H1 (cell line): ENCODE measurements at places on chromosomes 5 and 9. TPM values are rescaled to one million over a fixed set of nuclear protein-coding genes. Genes with fewer than 3 reads are reported as not detected.

Gene IQGAP2
- 11.6 and 19.7 TPM in 2 replicates for polyA plus RNA-seq

Gene MYMK
- polyA plus RNA-seq = 0.30 TPM in 1 of 2 replicates, not detected in the other

Gene OTULINL
- 2.3 and 3.1 TPM in 2 replicates for polyA plus RNA-seq

Gene IL7R
- polyA plus RNA-seq = not detected in 2 replicates

Gene TLX3
- not detected in 2 replicates for polyA plus RNA-seq

Gene CFAP90
- 0.82 and 0.92 TPM in 2 replicates for polyA plus RNA-seq

GRCh38 chr5:163410505-163410904, 26.9 kb upstream of the CCNG1 start:
- no peak overlapping the region for H3K27ac ChIP-seq
- H3K4me1 ChIP-seq = no peaks in the 10 kb centered on the region
- no peak overlapping the region for H3K4me3 ChIP-seq
- no peaks in the 10 kb centered on the region for H3K36me3 ChIP-seq

DNA sequence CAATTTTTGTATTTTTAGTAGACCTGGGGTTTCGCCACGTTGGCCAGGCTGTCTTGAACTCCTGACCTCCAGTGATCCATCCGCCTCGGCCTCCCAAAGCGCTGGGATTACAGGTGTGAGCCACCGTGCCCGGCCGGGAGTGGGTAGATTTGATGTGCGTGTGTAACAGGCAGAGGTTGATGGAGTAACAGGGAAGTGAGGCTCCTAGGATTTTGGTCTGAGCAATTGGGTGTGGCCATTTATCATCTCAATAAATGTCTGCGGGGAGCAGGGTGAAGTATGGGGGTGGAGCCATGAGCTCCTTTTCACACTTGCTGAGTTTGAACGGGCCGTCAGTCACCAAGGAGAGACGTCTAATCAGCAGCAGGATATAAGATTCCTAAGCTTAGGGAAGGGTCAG, 1.2 kb upstream of the REXO4 start:
- no peaks in the 10 kb centered on the region for H3K27me3 ChIP-seq
- no peak for DNase-seq
- no peak overlapping the region for H3K27ac ChIP-seq
- peak overlapping the region; percentile 19; the same call in 1 of the 2 replicates for H3K4me3 ChIP-seq
- peaks cover 7% of the 10 kb centered on the region for H3K4me1 ChIP-seq

- no peak for DNase-seq
- no peak overlapping the region for H3K4me3 ChIP-seq
- peaks cover 1% of the 10 kb centered on the region; the same call in 1 of the 2 replicates for H3K4me1 ChIP-seq
- H3K27me3 ChIP-seq = no peaks in the 10 kb centered on the region
- H3K36me3 ChIP-seq = no peaks in the 10 kb centered on the region
Measured at GRCh38 chr5:139108063-139108824, 89.9 kb downstream of the SIL1 start.

GRCh38 chr9:106758911-106759310, 104.1 kb upstream of the ZNF462 start:
- no peak for DNase-seq
- peaks cover 5% of the 10 kb centered on the region; the same call in 1 of the 2 replicates for H3K4me1 ChIP-seq
- H3K27ac ChIP-seq = no peak overlapping the region
- H3K36me3 ChIP-seq = no peaks in the 10 kb centered on the region
- H3K4me3 ChIP-seq = no peak overlapping the region
- H3K27me3 ChIP-seq = no peaks in the 10 kb centered on the region

GRCh38 chr9:11506980-11507379, 894.2 kb upstream of the PTPRD start:
- no peaks in the 10 kb centered on the region for H3K36me3 ChIP-seq
- H3K27ac ChIP-seq = no peak overlapping the region
- H3K4me3 ChIP-seq = no peak overlapping the region
- DNase-seq = no peak
- H3K27me3 ChIP-seq = no peaks in the 10 kb centered on the region

GRCh38 chr9:105082843-105083242, 154.9 kb upstream of the ABCA1 start:
- H3K4me1 ChIP-seq = peaks cover 3% of the 10 kb centered on the region
- no peaks in the 10 kb centered on the region for H3K36me3 ChIP-seq
- no peaks in the 10 kb centered on the region for H3K27me3 ChIP-seq
- no peak overlapping the region for H3K4me3 ChIP-seq
- no peak for DNase-seq
- H3K27ac ChIP-seq = no peak overlapping the region

DNA sequence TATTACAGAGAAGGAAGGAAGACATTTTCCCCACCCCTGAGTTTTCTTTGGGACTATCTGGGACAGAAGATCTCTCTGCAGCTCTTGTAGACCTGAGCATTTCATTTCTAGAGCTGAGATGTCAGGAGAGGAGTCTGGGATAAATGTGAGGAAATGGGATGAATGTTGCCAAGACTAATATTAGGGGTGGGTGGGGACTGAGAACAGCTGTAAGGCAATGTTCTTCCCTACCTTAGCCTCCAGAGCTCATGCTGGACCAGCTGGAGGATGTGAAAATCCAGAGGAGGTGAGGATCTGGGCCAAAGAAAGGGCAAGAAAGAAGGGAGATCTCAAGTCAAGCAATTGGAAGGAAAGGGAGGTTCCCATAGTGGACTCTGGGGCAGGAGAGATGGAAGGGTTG, 23.1 kb upstream of the FOXD1 start:
- DNase-seq = no peak
- no peak overlapping the region for H3K27ac ChIP-seq
- no peaks in the 10 kb centered on the region for H3K4me1 ChIP-seq
- no peaks in the 10 kb centered on the region for H3K36me3 ChIP-seq

GRCh38 chr5:18393565-18394442, 759.5 kb downstream of the TAF11L14 start:
- H3K4me3 ChIP-seq = no peak overlapping the region
- H3K27me3 ChIP-seq = no peaks in the 10 kb centered on the region
- H3K27ac ChIP-seq = no peak overlapping the region
- DNase-seq = peak; percentile 93

GRCh38 chr5:132473019-132473531, 17.5 kb downstream of the IRF1 start:
- H3K4me3 ChIP-seq = no peak overlapping the region
- no peaks in the 10 kb centered on the region for H3K27me3 ChIP-seq
- H3K27ac ChIP-seq = no peak overlapping the region
- H3K36me3 ChIP-seq = no peaks in the 10 kb centered on the region
- no peaks in the 10 kb centered on the region for H3K4me1 ChIP-seq

- no peaks in the 10 kb centered on the region for H3K27me3 ChIP-seq
- no peak overlapping the region for H3K4me3 ChIP-seq
- no peak overlapping the region for H3K27ac ChIP-seq
- peaks cover 7% of the 10 kb centered on the region; the same call in 1 of the 2 replicates for H3K36me3 ChIP-seq
- DNase-seq = no peak
Measured at GRCh38 chr9:136899196-136899595, 12.9 kb downstream of the TRAF2 start.

GRCh38 chr5:30030101-30030500, 1163.4 kb upstream of the CDH6 start:
- H3K27me3 ChIP-seq = no peaks in the 10 kb centered on the region
- H3K36me3 ChIP-seq = no peaks in the 10 kb centered on the region
- no peak overlapping the region for H3K27ac ChIP-seq

DNA sequence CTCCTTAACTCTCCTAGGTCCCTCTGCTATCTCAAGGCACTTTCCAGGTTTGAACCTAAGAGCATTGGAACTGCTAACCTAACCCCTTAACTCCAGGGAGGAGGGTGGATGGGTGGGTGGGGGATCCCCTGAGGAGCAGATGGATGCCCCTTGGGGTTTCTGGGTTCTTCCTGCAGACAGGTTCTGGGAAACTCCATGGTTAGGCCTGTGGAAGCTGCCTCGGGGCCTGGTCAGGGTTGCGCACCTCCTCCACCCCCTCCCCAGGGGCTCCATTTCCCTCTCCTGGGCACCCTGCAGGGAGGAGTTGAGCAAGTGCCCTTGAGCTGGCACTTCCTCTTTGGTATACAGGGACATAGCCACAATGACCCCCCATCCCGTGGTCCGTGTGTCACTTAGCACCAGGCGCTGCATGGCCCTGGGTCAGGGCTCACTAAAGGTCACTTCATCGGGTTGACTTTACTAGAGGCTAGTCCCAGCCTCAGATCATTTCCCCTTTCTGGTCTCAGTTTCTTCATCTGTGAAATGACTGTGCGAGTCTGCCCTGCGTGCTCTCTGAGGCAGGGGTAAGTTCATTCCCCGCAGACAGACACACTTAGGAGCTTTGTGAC, 16.0 kb downstream of the CXXC5 start:
- H3K27ac ChIP-seq = no peak overlapping the region
- no peaks in the 10 kb centered on the region for H3K36me3 ChIP-seq
- peaks cover 46% of the 10 kb centered on the region for H3K4me1 ChIP-seq
- H3K27me3 ChIP-seq = no peaks in the 10 kb centered on the region
